Cardiac ventricle fibroblast (primary cell): ENCODE measurements at places on chromosomes 12 and 14. TPM values are rescaled to one million over a fixed set of nuclear protein-coding genes. Genes with fewer than 3 reads are reported as not detected.

LDHB gene
- total RNA-seq: 399 and 436 TPM in 2 replicates

GAS2L3 gene
- total RNA-seq: 3.3 and 3.6 TPM in 2 replicates

CMTM5 gene
- total RNA-seq: not detected in 2 replicates

KSR2 gene
- total RNA-seq: not detected in 2 replicates

MANSC1 gene
- 6.4 and 9.8 TPM in 2 replicates for total RNA-seq

SRRM4 gene
- total RNA-seq: not detected in 2 replicates

OXA1L gene
- 77.9 and 96.3 TPM in 2 replicates for total RNA-seq

USP44 gene
- total RNA-seq: under 0.01 TPM in 1 of 2 replicates, not detected in the other

TPH2 gene
- total RNA-seq: not detected in 2 replicates

AGAP2 gene
- 0.10 TPM in 1 of 2 replicates, not detected in the other for total RNA-seq

GRIP1 gene
- total RNA-seq: not detected in 2 replicates

KLHL33 gene
- total RNA-seq: 0.31 TPM in 1 of 2 replicates, not detected in the other

IAPP gene
- not detected in 2 replicates for total RNA-seq

BCL11B gene
- total RNA-seq: 0.05 TPM in 1 of 2 replicates, not detected in the other

PYGL gene
- total RNA-seq: 98.7 and 102 TPM in 2 replicates
